Uterus (tissue), 4 donors: ENCODE measurements at places on chromosomes 11 and 22. TPM values are rescaled to one million over a fixed set of nuclear protein-coding genes. Genes with fewer than 3 reads are reported as not detected.

Gene KRTAP5-7
- total RNA-seq: not detected

Gene UPK2
- not detected for total RNA-seq

Gene DEUP1
- total RNA-seq: not detected

Gene DKK3
- 81.0 TPM for total RNA-seq

Gene USP35
- 7.3 TPM for total RNA-seq

GRCh38 chr11:100925935-100926334 lies 203.7 kb downstream of the PGR start:
- no peak for DNase-seq

GRCh38 chr22:49108636-49109315 lies 718.9 kb downstream of the BRD1 start:
- no peak for DNase-seq

GRCh38 chr22:48449466-48450187 lies 1378.0 kb downstream of the BRD1 start:
- no peak for DNase-seq

GRCh38 chr11:59669611-59670009 lies 773 bp upstream of the PATL1 start:
- DNase-seq: peak; percentile 44

- no peak for DNase-seq
These were observed 73.4 kb downstream of the WNT7B start for GRCh38 chr22:45903355-45904135.

DNA sequence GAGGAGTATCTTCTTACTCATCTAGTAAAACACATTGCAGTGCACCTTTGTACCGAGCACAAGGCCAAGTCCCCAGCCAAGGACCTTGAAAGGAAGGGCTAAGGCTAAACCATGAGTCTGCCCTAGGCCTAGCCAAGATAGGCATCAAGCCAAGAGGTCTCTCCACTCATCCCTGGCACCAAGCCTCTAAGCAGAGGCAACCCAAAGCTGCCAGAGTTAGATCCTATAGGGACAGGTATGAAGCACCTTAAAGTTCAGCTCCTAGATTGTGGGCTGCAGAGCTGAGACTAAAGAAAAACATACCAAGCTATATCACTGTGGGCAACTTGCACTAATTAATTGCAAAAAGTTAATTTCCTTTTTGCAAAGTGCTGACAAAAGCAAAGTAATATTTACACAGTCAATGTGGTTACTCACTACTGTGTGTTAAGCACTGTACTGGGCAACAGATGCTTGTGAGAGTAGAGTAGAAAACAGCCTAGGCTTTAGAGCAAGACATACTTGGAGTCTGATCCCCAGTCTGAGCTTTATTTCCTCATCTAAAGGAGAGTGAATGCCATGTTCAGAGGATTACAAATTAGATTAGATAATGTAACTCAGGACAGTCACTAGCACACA lies 7.2 kb downstream of the COA4 start:
- no peak for DNase-seq

DNA sequence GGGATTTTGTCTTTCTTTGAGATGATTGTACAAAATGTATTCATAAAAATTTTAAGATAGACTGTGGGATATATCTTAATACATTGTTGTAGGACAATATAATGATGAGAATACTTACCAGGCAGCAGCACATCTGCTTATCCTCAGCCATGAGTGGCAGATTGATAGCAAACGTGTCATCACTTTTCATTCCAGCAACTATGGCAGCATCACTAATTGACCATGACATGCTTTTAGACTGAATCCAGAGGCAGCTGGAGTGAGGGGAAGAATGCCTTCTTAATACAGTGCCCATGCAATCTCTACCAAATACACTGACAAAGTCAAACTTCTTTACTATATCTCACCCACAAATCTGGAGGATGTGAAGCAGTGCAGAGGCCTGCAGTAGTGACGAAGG lies 755.2 kb upstream of the RAG2 start:
- no peak for DNase-seq

DNA sequence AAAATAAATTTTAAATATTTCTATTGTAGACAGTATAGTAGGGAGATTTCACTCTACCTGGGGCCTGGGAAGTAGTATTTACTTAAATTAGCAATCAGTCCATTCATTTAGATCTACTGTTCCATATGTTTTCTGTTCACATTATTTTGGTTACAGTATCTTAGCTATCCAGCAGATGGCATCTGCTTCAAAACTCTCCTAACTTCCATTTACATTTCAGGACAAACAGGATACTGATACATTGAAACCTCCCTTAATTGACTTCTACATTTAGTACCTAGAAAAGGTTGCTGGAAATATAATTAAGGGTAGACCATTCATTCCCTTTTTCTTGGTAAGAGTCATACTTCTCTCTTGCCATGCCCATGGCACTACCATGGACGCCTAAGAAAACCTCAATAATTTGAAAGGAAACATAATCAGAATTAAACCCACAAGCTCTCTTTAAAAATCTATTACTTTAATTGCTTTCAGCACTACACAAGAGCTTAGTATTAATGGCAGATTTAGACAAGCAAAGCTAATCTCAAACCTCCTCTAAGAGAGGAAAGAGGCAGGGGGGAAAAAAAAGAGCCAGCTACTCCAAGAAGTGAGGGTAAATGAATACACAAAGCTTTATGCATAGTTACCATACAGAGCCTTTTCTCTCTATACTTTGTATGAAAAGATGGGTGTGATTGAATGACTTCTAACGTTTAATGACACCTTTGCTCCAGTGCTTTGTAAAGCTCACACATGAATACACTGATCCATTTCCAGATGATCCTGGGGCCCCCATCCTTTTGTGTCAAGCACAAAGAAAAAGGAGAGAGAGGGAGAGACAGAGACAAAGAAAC lies 131.2 kb upstream of the MTMR2 start:
- DNase-seq: no peak

GRCh38 chr22:30826670-30827355 lies 132.1 kb downstream of the OSBP2 start:
- DNase-seq: no peak

DNA sequence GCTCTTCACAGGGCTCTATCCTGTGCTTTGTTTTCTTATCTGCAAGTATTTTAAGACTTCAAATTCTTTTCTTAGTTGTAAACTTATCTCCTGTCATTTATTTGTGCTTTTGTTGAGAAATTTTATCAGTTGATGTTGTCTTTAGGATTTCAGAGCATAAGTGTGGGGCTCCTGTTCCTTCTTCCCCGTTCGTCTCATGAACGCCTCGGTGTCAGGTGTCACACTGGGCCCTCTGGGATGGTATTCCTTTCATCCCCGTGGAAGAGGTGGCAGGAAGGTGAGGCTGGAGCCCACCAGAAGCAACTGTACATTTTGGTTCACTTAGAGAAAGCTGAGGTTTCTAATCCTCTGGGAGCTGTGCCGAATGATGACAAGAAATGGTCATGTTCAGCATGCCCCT lies 17.9 kb downstream of the NADSYN1 start:
- no peak for DNase-seq

DNA sequence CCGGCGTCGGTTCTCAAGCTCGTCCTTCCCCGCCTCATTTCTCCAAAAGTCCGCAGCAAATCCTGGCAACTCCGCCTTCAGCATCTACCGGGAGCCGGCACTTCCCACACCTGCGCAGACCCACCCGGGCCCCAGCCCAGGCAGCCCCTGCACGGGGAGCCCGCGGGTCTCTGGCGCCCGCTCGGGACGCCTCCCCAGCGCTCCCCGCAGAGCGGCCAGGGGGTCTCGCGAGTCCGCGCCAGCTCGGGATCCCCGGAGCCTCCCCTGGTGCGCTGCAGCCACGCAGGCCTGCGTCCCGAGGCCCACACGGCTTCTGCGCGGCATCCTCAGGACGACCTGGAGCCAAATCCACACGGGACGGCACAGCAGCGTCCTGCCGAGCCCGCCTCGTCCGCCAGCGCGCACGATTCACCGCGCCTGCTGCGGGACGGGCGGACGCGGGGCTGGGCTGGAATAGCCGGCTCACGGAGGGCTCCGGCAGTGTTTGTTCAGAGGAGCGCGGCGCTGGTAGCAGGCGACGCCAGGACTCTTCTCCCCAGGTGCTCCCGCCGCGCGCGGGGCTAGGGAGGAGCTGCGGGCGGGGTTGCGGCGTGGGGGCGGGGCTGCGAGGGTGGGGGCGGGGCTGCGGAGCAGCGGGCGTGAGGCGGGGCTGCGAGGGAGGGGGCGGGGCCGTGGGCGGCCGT lies 816 bp upstream of the PHRF1 start:
- no peak for DNase-seq

- DNase-seq: no peak
These were observed 21.8 kb downstream of the OSBPL5 start for GRCh38 chr11:3143136-3143880.

DNA sequence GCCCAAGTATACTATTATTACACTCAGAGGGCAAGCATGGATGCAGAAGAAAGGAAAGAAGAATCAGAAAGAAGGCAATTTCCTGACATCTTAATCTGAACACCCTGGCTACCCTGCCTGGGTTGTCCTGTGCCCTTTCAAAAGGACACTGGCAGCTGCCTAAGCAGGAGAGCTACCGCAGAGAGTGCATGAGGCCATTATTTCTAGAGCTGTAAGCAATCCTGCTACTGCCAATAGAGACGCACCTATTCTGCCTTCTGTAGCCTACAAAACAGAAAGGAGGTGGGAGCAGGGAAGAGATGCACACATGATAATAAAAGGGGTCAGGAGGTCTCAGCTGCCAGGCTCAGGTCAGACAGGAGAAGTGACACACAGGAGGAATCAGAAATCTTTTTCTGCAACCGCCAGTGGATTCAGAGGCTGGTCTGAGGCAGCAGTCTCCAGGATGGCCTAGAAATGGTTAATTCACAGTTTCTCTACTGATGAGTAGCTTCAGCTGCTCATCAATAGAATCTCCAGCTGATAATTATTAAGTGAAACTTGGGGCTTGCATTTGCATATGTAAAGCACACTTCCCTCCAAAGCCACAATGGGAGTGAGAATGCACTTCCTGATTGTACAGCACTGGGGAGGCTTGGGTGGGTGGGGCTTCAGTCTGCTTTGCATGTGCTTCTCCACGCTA lies 253.9 kb downstream of the LARGE1 start:
- DNase-seq: no peak

GRCh38 chr11:131157678-131158077 lies 212.7 kb upstream of the NTM start:
- DNase-seq: no peak

GRCh38 chr22:29765905-29766631 lies 739 bp downstream of the ZMAT5 start:
- no peak for DNase-seq

DNA sequence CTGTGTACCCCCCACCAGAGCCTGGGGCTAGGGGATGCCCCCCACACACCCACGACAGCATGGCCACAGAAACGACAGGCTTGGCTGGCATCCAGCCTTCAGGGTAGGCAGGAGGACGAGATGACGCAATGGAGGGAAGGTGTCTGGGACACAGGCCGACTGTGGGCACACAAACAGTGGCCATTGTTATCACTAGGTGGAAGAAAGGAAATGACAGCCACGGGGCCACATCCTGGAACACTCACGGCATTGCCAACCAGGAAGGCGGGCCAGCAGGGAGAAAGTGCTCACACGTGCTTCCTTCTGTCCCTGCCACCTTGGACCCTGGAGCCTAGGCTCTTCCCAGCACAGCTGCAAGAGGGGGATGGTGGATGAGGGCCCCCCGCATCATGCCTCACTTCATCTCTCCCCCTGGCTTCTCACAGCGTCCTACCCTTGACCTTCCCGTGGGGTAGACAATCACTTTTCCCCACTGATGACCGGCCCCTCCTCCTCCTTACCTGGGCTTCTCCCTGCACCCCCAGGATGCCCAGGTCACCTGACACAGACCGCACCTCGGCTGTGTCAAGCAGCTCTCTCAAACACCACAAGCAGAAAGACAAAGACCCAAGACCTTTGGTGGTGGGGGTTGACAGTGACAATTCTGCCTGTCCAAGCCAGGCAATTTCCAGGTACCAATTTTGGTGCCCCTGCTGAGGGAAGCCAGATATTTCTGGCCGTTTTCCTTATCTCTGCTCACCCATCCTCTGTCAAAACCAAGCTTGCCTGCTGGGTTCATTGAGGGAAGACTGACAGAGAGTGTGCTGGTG lies 8.6 kb downstream of the PLA2G6 start:
- peak; percentile 43 for DNase-seq

DNA sequence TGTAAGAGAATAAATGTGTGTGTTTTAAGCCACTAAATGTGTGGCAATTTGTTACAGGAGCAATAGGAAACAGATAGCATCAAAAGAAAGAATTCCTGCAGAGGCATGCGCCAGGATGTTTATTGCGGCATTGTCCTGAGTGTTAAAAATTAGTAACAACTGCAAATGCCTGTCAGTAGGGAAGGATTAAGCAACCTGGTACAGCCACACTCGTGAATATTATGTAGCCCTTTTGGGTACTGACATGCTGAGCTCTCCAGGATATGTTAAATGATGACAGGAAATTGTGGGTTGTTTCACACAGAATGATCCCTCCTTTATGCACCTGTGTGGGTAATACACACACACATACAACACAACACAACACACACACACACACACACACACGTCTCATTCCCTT lies 69.7 kb upstream of the MYOD1 start:
- DNase-seq: no peak

DNA sequence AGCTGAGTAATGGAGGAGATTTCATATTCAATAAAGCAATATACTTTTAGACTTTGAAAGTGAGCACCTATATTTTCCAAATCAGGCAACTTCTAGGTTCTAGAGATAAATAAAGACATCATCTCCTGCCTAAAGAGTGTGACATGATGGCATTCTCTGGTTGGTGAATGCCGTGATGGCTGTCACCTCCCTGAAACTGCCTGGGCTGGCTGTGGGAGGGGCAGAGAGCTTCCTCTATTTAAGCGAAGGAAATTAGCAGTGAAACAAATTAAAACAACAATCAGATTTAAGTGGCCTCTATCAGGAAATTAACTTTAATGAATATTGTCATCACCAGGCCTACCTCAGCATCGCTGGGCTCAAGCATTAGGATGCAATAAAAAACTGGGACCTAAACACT lies 113.9 kb downstream of the ARL14EP start:
- DNase-seq: no peak

- peak; percentile 86 for DNase-seq
These were observed 3.9 kb downstream of the SH3BP1 start for GRCh38 chr22:37643225-37643847.

GRCh38 chr22:21816787-21817496 lies 50.5 kb downstream of the MAPK1 start:
- no peak for DNase-seq
